Activated gamma-delta T cell (primary cell): ENCODE measurements at places on chromosomes 11 and 22.

DNA sequence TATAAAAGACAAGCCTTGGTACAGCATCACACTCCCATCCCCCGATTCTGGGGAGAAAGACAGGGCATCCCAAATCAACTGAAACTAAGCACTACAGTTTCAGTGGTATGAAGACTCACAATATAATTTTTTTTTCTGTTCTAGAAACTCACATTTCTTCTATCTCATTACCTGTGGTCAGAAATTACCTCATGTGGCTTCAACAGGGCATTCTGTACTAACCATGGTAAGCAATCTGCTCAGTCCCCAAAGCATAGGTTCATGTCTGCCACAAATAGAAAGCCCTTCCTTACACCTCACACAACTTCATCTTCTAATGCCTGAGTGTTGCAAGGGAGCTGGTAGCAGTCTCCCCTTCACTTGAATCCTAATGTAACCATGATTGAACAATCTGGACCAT is 147.4 kb upstream of the POU2AF2 start:
- DNase-seq: no peak

DNA sequence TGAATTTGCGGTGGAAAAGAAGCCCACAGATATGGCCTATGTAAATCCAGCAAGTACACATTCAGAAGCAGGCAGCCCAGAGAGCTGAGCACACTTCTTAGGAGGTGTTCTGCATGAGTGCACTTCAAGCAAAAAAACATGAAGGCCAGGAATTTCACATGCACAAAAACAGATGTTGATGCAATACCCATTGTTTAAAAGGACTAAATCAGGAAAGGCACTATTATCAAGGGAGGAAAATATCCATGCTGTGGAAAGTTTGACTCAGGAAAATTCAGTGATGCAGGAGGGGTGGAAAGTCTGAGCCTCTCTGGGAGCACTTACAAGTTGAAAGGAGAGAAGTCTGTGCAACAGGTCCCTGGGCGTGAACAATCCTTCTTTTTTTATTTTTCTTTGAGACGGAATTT is 15.8 kb upstream of the CARS1 start:
- no peak for DNase-seq

GRCh38 chr11:64241491-64242374 is 838 bp downstream of the FKBP2 start:
- no peak for DNase-seq

DNA sequence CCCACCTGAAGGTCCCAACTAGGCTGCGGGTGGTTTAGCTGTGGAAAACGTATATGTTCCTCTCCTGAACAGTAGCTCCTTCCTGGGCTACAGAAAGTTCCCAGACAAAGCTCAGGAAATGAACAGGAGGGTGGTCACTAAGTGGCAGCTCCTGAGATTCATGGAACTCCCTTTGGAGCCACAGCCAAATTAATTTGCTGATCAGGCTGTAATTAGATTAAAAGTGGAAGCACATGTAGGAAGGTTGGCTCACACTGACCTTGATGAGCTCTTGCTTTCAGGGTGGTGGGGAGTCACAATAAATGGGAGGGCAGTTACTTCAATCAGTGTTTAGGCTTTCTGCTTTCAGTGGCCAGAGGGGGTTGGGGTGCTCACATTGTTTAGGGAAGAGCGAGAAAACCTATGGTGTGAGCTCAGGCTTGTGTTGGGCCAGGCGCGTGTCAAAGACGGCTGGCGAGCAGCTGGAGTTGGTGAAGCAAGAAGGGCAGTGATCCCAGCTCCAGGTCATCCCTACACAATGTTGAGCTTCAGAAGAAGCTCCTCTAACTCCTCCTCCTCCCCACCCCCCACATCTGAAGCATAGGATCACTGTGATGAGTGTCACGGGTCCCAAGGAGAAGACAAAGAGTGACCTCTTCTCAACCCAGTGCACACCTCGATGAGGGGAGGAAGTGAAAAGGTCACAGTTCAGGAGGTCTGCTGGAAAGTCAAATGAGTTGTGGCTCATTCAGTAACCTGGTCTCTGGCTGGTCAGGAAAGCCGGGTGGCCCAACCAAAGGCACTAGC is 42.5 kb downstream of the CLPB start:
- no peak for DNase-seq

GRCh38 chr11:78048561-78048960 is 15.1 kb upstream of the THRSP start:
- no peak for DNase-seq

GRCh38 chr11:30317030-30317429 is 5.9 kb upstream of the ARL14EP start:
- no peak for DNase-seq

GRCh38 chr11:35042913-35043312 is 96.1 kb upstream of the CD44 start:
- DNase-seq: no peak

- DNase-seq: no peak
Observed at GRCh38 chr22:20748731-20749428, 25.0 kb upstream of the SERPIND1 start.

- DNase-seq: no peak
Observed at GRCh38 chr11:45655347-45655756, 10.1 kb downstream of the CHST1 start.

- no peak for DNase-seq
Observed at GRCh38 chr11:96940227-96940626, 550.4 kb downstream of the JRKL start.

GRCh38 chr11:75896843-75897419 is 81.9 kb downstream of the UVRAG start:
- no peak for DNase-seq

GRCh38 chr22:37498289-37498909 is 12.2 kb upstream of the MFNG start:
- peak; percentile 40 for DNase-seq

GRCh38 chr22:26367402-26368245 is 61.4 kb upstream of the ASPHD2 start:
- DNase-seq: no peak

DNA sequence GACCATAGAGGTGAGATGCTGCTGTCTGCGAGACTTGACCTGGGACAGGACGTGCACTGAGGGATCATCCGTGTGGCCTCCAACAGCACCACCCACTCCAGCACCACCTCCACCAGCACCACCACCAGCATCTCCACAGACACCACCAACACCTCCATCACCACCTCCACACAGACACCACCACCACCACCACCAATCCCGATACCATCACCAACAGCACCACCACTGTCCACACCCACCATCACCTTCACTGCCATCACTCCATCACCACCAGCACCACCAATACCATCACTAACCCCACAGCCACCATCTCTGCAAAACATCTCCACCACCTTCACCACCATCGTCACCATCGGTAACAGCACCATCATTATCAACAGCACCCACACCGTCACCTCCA is 26.6 kb upstream of the SLC22A12 start:
- no peak for DNase-seq

GRCh38 chr11:118876286-118876685 is 7.4 kb upstream of the CXCR5 start:
- DNase-seq: no peak

DNA sequence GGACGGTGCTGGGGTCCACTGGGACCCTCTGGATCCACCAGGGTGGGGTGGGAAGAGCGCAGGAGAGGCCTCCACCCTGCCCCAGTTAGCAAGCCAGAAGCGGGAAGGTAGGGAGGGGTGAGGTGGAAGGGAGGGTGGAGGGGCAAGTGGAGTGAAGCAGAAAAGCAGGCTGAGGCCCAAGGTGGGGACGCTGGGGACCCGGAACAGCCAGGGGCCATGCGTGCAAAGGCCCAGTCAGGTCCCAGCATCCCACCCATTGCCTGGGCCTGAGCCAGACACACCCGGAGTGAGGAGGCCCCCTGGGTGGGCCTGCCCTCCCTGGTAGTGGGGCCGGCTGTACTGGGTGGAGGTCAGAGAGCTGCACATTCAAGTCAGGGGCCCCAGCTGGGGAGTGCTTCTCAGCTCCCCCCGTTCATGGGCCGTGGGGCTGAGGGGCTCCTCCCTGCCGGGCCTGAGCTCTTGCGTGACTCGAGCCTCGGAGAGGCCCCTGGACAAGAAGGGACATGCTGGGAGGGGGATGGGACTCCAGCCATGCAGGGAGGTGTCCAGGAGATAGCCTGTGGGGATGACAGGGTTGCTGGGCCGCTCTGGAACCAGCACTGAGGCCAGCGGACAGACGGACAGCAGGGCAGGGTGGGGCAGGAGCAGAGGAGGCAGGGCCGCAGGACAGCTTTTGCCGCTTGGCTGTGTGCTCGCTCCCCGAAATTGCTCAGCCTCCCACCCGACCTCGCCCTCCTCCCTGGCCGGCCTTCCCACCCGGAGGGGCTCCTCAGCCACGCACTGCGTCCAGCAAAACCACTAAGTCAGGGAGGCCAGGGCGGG is 7.7 kb downstream of the TNNT3 start:
- DNase-seq: no peak

GRCh38 chr11:134725716-134726639 is 313.9 kb upstream of the B3GAT1 start:
- DNase-seq: no peak

GRCh38 chr11:57641011-57641807 is 8.5 kb downstream of the YPEL4 start:
- no peak for DNase-seq

DNA sequence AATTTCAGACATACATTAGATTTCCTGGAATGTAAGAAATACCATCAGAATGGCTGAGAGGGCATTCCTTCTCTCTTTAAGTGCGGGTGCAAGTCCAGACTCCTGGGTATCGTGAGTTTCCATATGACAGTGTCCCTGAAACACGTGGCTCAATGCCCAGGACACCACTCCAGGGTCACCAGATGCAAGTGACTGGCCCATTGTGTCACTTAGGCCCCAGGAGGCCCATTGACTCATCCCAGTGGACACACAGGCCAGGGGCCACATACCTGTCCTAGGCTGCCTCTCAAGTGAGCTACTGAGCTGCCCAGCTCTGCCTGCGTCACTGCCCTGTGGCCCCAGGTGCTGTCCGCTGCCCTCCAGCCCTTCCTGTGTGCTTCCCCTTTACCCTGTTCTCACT is 18.5 kb downstream of the FBLN1 start:
- DNase-seq: no peak

GRCh38 chr11:66880496-66881450 is 23.9 kb downstream of the LRFN4 start:
- DNase-seq: no peak

- DNase-seq: no peak
Observed at GRCh38 chr11:32348502-32348901, 86.8 kb downstream of the WT1 start.

DNA sequence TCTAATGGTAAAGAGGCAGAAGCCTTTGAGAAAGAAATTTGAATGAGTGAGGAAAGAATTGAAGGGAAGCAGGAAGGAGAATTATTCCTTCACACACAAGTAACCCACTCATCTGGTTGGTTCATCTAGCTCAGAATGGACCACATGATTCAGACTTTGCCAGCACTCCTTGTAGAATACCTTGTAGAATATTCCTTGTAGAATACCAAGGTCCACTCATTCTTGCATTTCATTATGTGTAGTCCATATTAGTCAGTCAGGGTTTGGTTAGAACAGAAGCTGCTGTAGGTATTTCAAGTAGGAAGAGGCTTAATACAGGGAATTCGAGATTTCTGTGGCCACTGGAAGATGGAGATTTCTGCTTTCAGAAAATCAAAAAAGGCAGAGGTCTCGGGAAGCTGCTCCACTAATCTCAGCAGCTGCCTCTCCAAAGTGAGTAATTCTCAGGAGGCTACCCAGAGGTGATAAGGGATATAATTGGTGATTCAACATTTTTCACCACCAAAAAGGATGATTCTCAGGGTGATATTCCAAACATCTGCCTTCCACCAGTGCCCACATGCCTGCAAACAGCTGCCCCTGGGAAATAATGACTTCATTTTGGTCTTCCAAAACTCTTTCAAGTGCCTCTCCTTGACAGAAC is 329.1 kb downstream of the TMEM135 start:
- DNase-seq: no peak

GRCh38 chr11:71238285-71238875 is 14.0 kb downstream of the SHANK2 start:
- no peak for DNase-seq

DNA sequence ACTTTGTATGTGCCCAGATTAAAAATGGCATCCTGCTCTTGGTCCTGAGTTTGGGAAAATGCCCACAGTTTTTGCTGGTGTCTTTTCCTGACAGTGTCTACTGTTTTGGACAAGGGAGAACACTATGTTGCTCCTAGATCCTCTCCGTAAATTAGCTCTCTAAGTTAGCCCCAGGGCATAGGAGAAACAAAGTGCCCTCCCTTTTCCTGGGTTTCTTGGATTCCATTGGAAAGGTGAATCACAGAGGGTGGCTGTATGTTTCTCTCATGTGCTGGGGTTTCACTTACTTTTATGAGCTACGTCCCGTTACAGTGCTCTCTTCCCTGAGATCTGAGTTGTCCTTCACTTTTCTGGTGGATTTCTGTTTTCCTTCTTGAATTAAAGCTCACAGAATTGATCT is 782.8 kb downstream of the CNTN5 start:
- DNase-seq: no peak

GRCh38 chr11:122277493-122277892 is 161.5 kb upstream of the BLID start:
- DNase-seq: no peak

- DNase-seq: no peak
Observed at GRCh38 chr11:61626580-61627380, 45.9 kb upstream of the SYT7 start.

DNA sequence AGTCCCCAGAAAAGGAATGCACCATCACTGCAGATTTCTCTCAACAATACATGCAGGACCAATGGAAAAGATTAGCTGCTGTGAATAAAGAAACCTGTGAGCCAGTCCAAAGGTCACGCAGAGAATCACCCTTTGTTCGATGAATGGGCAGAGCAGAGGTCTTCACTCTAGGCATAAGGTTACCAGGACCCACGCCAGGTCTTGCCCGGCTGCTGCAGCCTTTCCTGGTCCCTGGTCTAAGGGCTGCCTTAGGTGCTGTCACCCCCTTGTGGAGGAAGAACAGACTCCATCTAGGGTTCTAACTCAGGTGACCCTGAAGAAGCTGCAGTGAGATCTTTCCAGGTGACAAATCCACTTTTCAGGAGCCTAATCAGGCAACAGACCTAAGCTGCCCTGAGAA is 29.0 kb upstream of the NAP1L4 start:
- DNase-seq: no peak

DNA sequence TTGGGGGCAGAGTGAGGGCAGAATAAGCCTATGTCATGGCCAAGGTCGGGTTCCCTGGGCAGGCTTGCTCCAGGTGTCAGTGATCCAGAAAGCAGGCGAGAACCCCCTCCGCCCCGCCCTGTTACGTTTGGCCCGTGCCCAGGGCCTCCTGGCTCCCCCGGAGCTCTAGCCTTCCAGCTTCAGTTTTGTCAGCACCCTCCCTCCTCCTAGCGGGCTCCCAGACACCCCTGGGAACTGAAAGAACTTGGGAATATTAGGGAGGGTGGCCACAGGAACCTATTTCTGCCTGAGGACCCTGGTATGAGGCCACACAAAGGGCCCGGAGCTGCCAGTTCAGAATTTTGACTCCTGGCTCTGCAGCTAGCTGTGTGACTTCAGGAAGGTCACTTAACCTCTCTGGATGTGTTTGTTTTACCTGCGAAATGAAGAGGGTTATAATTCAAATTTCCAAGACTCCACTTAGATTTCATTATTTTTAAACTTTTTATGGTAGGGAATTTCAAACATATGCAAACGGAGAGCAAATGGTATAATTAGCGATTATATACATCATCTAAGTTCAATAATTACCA is 1.2 kb downstream of the TUBA8 start:
- no peak for DNase-seq

GRCh38 chr11:132607575-132607974 is 924.7 kb downstream of the OPCML start:
- no peak for DNase-seq

- no peak for DNase-seq
Observed at GRCh38 chr22:29951791-29952413, 68.9 kb downstream of the MTMR3 start.

GRCh38 chr11:84608837-84609196 is 1018.3 kb downstream of the DLG2 start:
- DNase-seq: no peak
